ENCODE measurements at places on chromosomes 1 and 21. TPM values are rescaled to one million over a fixed set of nuclear protein-coding genes. Genes with fewer than 3 reads are reported as not detected.

DNA sequence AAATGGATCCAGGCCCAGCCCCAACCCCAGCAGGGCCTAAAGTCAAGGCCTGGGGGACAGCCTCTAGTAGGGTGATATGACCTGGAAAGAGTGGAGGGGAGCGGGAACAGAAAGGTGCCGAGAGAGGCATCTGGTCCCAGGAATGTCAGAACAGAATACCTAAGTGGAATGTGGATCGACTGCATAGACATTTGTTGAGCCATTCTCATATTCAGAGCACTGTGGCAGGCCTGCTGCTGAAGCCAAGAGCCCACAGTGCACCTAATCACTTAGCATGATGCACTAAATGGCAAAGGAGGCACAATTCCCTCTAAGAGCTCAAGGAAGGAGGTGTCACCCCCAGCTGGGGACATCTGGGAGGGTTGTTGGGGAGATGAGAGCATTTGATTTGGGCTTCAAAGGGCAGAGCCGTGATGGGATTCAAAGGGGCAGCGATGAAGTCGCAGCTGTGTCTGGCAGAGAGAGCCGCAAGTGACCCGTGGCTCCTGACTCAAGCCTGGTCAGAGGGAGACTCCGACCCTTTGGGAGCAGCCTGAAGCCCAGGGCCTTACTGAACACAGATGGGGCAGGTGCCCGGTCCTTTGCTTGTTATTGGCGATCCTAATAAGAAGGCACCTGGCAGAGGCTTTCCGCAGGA is 8.6 kb upstream of the PKP1 start:
- no peaks in the 10 kb centered on the region for H3K27me3 ChIP-seq
- H3K36me3 ChIP-seq: no peaks in the 10 kb centered on the region
- no peak overlapping the region for H3K4me3 ChIP-seq
- H3K27ac ChIP-seq: no peak overlapping the region

GRCh38 chr1:74596717-74597116 is 76.9 kb downstream of the ERICH3 start:
- no peaks in the 10 kb centered on the region for H3K27me3 ChIP-seq
- DNase-seq: no peak
- no peak overlapping the region for H3K4me3 ChIP-seq
- H3K4me1 ChIP-seq: no peaks in the 10 kb centered on the region
- no peak overlapping the region for H3K27ac ChIP-seq

DNA sequence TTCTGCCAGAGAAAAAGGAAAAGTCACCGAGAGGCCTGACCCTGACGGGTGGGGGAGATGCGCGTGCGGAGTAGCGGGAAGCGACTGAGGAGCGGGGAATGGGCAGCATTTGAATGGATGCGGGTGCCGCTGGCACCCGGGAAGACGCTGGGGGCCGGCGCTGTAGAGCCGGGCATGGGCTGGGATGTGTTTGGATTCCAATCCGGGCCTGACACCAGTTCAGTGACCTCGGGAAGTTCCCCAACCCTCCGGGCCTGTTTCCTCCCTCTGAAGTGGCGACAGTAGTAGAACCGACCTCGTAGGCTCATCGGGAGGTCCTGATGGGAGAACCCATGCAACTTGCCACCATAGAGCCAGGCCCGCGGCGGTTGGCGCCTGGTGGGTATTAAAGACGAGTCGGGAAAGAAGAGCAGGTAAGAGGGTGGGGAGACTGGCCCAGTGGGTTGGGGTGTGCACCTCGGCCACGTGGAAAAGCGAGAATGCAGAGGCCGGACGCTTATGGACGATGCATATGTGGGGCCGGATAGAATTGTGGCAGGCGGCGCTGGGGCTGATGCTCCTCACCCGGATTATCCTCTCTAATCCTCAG is 642 bp upstream of the SLC16A1 start:
- no peak for DNase-seq
- H3K27ac ChIP-seq: peak overlapping the region; percentile 84
- H3K4me1 ChIP-seq: peaks cover 1% of the 10 kb centered on the region
- H3K27me3 ChIP-seq: no peaks in the 10 kb centered on the region
- no peaks in the 10 kb centered on the region for H3K36me3 ChIP-seq

The TP73 gene
- 0.42 TPM for total RNA-seq

The CELA2A gene
- total RNA-seq: not detected

- no peaks in the 10 kb centered on the region for H3K27me3 ChIP-seq
- no peak for DNase-seq
- H3K4me3 ChIP-seq: no peak overlapping the region
- H3K27ac ChIP-seq: no peak overlapping the region
These were observed 28.0 kb downstream of the TBX15 start for GRCh38 chr1:118960026-118960561.

The MIXL1 gene
- 0.78 TPM for total RNA-seq

- no peak overlapping the region for H3K4me3 ChIP-seq
- no peak overlapping the region for H3K27ac ChIP-seq
- DNase-seq: no peak
- H3K36me3 ChIP-seq: no peaks in the 10 kb centered on the region
- no peaks in the 10 kb centered on the region for H3K27me3 ChIP-seq
These were observed 60.4 kb downstream of the IL23R start for GRCh38 chr1:67226688-67227087.

DNA sequence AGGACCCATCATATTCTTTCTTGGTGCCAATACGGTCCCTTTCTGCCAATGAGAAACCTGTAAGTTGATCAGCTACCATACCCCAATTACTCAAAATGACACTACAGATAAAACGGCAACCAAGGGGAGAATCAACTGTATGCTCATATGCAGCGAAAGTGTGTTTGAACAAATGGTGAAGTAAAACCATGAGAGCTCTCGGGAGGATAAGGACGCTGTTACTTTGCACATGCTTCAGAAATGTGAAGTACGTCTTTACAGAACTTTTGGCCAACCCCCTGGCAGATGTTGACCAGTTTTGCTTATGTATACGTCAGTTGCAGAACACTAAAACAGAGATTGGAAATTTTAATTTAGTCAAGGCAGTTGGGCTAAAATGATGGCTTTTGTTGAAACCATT is 79.6 kb downstream of the PROX1 start:
- H3K4me1 ChIP-seq: no peaks in the 10 kb centered on the region
- no peaks in the 10 kb centered on the region for H3K27me3 ChIP-seq
- H3K27ac ChIP-seq: no peak overlapping the region
- H3K4me3 ChIP-seq: no peak overlapping the region

The DYNLT5 gene
- 0.45 TPM for total RNA-seq

DNA sequence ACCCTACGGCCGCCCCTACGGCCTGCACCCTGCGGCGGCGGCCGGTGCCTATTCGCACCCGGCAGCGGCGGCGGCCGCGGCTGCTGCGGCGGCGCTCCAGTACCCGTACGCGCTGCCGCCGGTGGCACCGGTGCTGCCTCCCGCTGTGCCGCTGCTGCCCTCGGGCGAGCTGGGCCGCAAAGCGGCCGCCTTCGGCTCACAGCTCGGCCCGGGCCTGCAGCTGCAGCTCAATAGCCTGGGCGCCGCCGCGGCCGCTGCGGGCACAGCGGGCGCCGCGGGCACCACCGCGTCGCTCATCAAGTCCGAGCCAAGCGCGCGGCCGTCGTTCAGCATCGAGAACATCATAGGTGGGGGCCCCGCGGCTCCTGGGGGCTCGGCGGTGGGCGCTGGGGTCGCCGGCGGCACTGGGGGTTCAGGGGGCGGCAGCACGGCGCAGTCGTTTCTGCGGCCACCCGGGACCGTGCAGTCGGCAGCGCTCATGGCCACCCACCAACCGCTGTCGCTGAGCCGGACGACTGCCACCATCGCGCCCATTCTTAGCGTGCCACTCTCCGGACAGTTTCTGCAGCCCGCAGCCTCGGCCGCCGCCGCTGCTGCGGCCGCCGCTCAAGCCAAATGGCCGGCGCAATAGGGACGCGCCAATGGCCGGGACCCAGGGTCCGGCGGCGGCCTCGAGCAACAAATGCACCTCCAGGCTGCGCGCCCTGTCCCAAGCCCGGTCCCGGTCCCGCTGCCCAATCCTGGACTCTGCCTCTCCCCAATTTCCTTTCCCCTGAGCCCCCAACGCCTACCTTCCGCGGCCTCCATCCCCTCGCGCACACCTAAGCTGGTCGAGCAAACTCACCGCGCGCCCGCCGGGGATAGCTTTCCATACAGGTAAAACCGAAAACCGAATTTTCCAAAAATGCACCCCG is 1.8 kb downstream of the FOXD3 start:
- no peak overlapping the region for H3K27ac ChIP-seq
- peaks cover 7% of the 10 kb centered on the region for H3K4me1 ChIP-seq
- peaks cover 13% of the 10 kb centered on the region for H3K27me3 ChIP-seq
- DNase-seq: no peak
- H3K4me3 ChIP-seq: peak overlapping the region; percentile 2

The TM2D1 gene
- total RNA-seq: 34.6 TPM

The TNNT2 gene
- total RNA-seq: 0.36 TPM

DNA sequence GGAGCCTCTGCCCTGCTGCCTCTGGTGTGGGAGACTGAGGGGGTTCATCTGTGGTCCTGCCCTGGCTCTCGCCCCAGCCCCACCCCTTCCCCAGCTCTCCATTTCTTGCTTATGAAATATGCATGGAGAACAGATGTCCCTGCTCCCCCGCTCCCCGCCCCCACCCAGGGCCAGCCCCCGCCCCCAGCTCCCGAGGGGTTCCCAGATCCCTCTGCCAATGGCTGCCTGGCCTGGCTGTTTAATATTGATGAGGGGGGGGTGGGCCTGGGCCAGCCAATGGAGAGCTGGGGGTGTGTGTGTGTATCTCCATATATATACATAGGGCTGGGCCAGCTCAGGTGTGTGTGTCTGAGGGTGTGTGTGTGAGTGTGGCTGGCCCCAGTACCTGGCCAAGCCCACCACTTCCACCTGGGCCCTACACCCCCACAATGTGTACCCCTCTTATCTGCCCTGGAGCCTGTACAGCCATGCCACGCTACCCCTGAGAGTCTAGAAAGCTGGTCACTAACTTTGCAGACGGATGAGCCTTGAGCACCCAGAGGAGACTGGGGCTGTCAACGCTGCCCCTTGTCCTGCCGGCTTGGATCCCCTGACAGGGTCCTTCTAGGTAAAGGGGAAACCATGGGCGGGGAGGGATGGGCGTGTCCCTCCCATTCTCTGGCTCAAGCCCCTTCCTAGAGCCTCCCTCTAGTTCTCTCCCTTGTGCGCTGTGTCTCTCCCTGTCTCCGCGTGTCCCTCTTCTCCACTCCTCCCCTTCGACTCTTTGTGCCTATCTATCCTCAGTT is at the start of gene NHLH1:
TSS of gene NHLH1 (plus strand) at position 341 of the 785 bp plus-strand sequence. CDS start 3,661 bp downstream, outside the sequence.
- H3K4me3 ChIP-seq: no peak within 1 kb of the TSS
- no peak for DNase-seq
- H3K27ac ChIP-seq: no peak within 1 kb of the TSS
- H3K27me3 ChIP-seq: no peaks in the 10 kb centered on the region

- H3K4me3 ChIP-seq: no peak overlapping the region
- H3K36me3 ChIP-seq: no peaks in the 10 kb centered on the region
- no peaks in the 10 kb centered on the region for H3K27me3 ChIP-seq
- DNase-seq: no peak
- H3K27ac ChIP-seq: no peak overlapping the region
These were observed 85.3 kb upstream of the ARHGAP29 start for GRCh38 chr1:94322696-94323095.

The CHD1L gene
- total RNA-seq: 16.6 TPM

The C1orf94 gene
- total RNA-seq: not detected

The ST6GALNAC5 gene
- 21.0 TPM for total RNA-seq

DNA sequence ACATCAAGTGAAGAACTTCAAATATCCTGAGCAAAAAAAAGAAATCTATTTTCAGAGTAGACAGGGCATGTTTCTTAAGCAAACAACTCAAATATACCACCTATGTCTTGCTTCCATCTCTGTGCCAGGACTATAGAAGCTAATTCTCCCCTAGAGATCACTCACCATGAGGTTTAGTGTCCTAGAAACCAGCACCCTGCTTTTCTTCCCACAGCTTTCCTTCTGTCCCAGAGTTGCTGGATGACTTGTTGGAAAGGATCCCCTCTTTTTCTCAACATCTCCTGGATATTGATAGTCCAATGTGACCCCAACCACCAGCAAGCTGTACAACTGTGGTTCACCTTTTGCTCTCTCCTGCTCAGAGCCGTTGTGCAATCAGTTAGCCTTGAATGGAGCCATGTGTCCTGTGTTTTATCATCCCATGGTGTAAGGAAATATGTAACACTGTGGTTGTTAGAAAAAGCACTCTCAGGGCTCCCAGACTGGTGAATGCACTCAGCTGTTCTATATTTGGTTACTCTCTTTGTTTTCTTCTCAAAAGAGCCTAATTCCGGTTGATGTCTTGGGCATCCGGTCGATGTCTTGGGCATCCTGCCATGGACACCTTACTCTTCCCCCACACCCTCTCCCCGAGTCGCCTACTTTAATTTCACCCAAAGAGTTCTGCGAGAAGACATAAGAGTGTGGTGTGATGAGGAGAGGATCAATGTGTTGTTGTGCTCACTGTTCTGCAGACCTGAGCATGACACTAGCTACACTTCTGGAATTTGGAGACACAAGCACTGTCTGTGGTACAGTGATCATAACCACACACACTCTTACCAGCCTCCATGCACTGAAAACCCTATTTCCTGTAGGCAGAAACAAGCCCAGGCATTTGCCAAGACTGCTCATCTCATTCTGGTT is 1.7 kb downstream of the TNFSF4 start:
- H3K27me3 ChIP-seq: no peaks in the 10 kb centered on the region
- no peak overlapping the region for H3K27ac ChIP-seq
- no peak overlapping the region for H3K4me3 ChIP-seq
- DNase-seq: peak; percentile 53
- peaks cover 15% of the 10 kb centered on the region for H3K4me1 ChIP-seq
- H3K36me3 ChIP-seq: no peaks in the 10 kb centered on the region

DNA sequence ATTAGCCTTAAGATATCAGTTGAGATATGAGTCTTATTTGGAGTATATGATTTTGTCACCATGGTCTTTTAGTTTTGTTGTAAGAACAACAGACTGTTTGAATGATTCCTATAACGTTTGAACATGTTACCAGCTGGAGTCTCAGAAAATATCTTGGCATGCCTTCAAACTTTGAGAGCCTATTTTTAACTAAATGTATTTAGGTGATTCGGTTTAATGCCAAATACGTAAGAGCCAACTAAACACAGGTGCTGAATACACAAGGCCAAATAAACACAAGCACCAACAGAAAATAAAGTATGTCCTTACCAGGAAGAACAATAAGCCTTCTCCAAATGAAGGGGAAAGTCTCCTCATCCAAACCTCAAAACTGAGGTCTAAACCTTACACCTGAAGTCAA is 48.6 kb downstream of the PRKACB start:
- H3K4me3 ChIP-seq: no peak overlapping the region
- no peak overlapping the region for H3K27ac ChIP-seq
- DNase-seq: no peak
- no peaks in the 10 kb centered on the region for H3K36me3 ChIP-seq

The CYP4Z1 gene
- 0.80 TPM for total RNA-seq

GRCh38 chr1:89820422-89821321 is at the start of gene LRRC8D:
TSS of gene LRRC8D (plus strand) at chr1:89821032. CDS start at chr1:89933069, 112,037 bp downstream.
- H3K4me3 ChIP-seq: peak within 1 kb of the TSS; percentile 66
- H3K27me3 ChIP-seq: no peaks in the 10 kb centered on the region
- peak; percentile 75 for DNase-seq

Measured in ovary (tissue), 10 donors.